ENCODE measurements at places on chromosomes 4 and X. TPM values are rescaled to one million over a fixed set of nuclear protein-coding genes. Genes with fewer than 3 reads are reported as not detected.

The HSD17B13 gene
- total RNA-seq: not detected

The PCSK1N gene
- total RNA-seq: 3.4 TPM

DNA sequence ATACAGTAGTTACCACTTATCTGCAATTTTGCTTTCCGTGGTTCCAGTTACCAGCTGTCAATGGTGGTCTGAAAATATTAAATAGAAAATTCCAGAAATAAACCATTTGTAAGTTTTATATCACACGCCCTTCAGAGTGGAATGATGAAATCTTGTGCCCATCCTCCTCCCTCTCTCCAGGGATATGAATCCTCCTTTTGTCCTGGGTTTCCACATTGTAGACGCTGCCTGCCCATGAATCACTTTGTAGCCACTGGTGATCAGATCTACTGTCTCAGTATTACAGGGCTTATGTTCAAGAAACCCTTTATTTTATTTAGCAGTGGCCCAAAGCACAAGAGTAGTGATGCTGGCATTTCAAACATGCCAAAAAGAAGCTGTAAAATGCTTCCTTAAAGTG, 198.6 kb downstream of the KCNIP4 start:
- DNase-seq: no peak

DNA sequence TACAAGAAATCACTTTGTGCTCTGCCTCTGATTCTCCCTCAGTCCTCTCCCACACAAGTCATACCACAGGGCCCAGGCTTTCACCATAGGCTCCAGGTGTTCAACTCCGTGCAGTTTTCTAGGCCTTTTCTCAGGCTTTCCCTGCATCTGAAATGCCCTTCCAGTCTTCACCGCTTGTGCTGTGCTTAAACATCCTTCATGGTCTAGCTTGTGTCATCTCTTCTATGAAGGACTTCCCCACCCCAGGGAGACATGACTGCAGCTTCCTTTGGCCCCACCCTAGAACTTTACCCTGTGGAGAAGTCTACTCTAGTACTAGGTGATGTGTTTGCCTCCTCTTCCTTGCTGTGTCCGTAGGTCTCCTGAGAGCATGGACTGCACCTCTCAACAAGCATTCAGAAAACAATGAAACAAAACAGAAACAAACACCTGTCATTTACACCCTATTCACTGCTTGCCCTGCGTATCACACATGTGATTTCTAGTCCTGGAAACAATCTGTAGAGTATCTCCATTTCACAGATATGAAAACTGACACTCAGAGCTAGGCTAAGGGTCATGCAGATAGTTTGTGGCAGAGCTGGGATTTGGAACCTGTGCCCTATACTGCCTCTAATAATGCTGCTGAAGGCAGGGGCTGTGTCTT, 22.7 kb upstream of the LEF1 start:
- no peak for DNase-seq

DNA sequence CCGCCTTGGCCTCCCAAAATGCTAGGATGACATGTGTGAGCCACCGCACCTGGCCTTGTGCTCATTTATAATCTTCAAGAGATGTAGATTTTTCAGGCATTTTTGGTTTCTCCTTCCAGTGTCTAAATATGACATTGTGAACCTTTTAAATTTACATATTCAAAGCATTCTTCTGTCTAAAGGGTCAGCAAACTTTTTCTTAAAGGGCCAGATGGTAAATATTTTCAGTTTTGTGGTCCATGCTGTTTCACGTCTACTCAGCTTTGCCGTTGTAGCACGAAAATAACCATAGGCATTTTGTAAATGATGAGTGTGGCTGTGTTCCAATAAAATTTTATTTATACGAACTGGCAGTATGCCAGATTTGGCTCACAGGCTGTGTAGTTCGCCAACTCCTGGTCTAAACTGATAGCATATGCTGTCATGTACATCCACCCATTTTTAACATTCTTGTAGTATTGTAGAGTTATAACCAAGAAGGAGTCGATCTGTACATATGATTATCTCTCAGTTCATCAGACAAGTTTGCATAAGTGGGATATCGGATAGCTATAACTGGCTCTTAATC, 12.7 kb upstream of the GCNA start:
- DNase-seq: no peak

Data from uterus (tissue), 4 donors.